ENCODE measurements at places on chromosomes 4 and X.

GRCh38 chrX:72366701-72367454, 61.2 kb upstream of the CITED1 start:
- DNase-seq = no peak

DNA sequence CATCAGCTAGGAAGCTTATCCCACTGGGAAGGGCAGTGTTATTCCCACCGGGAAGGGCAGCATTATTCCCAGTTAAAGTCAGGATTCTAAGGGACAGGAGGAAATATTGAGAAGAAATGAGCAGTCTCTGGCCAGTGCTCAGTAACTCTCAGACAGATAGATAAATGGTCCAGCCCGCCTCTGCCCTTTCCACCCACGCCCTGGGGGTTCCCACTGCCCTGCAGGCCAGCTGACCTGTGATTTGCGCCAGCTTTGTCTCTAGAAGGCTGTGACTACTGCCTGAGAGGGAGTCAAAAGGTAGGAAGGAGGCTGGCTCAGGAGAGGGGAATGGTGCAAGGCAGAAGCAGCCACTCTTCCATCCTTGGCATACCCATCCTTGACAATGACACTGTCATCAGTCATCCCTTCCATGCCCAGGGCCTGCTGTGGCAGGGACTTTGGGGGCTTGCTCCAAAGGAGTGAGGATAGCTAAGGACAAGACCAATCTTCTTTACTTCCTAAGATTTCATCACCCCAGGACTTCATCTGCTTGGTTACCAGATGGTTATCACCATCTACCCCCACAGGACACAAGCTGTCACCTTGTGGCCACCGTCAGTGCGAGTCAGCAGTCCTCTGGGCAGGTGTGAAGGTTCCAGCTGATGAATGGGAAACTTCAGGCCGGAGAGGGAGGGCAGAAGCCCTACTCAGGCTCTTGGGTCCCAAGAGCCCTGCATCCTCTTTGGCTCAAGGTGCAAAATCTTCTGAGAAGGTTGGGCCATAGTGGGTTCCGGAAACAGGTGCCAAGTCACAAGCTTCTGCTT, 49.5 kb downstream of the SEPSECS start:
- DNase-seq = no peak

DNA sequence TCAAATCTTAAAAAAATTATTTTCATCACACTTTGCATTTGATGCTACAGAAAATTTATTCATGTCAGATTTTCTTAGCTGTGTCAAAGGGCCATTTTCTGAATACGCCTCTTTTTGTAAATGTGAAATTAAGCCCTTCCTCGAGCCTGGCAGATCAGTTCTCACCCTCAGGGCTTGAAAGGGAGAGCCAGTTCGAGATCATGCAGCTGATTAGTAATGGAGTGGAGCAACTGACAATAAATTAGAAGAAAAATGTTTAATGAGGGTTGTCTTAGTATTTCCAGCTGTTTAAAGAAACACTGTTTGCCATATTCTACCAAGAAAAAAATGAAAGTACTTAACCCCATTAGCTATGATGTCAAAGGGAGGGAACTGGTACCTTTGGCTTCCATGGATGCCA, 28.7 kb downstream of the CC2D2A start:
- DNase-seq = no peak

DNA sequence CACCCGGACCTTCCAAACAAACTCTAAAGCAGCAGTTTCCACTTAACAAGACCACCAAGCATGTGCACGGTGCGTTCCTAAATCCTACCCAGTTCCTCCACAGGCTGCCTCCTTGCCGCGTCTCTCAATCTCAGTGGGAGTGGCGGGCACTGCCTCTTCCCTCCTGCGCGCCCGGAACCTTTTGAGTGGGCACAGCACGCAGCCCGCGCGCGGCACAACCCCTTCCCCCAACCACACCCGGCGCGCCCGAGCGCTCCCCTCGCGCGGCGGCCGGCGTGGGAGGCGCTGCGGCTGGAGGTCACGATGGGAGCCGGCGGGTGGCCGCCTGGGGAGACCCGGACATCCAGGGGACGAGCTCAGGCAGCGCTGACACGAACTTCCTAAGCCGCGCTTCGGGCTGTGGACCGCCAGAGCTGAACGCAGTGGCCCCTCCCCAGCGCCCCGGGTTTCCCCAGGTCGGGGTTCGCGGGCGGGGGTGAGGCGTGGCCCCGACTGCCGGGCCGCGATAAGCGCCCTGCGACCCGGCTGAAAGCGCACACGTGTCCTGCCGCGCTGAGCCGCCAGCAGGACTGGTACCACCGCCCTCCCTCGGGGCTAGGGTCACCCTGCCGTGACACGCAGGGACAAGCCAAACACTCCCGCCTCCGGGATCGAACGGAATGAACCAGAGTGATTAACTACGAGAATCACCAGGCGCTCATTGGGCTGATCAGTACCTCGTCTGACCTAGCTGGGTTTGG, at the start of gene ABCG2:
ABCG2 (minus strand) TSS at position 151 of the 740 bp plus-strand sequence. CDS start 18,644 bp downstream, outside the sequence.
- peak; percentile 55 for DNase-seq

DNA sequence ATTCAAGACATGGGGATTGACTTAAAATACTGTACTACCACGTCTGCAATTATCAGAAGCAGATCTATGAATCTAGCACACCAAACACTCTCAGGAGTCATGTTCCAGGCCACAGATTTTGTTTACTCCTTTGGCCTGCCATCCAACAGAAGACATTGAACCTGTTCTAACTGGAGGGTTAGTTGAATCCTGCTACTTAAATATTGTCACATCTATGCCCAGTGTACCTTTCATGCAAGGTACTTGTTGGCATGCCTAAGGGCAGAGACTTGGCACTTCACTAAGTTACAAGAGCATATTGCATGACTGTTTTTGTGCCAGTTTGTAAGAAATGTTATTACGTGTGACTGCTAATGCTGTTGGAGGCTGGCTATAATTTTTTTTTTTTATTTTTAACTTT, 126.9 kb upstream of the BCOR start:
- no peak for DNase-seq

GRCh38 chr4:132958457-132959263, 190.4 kb upstream of the PCDH10 start:
- DNase-seq = no peak

DNA sequence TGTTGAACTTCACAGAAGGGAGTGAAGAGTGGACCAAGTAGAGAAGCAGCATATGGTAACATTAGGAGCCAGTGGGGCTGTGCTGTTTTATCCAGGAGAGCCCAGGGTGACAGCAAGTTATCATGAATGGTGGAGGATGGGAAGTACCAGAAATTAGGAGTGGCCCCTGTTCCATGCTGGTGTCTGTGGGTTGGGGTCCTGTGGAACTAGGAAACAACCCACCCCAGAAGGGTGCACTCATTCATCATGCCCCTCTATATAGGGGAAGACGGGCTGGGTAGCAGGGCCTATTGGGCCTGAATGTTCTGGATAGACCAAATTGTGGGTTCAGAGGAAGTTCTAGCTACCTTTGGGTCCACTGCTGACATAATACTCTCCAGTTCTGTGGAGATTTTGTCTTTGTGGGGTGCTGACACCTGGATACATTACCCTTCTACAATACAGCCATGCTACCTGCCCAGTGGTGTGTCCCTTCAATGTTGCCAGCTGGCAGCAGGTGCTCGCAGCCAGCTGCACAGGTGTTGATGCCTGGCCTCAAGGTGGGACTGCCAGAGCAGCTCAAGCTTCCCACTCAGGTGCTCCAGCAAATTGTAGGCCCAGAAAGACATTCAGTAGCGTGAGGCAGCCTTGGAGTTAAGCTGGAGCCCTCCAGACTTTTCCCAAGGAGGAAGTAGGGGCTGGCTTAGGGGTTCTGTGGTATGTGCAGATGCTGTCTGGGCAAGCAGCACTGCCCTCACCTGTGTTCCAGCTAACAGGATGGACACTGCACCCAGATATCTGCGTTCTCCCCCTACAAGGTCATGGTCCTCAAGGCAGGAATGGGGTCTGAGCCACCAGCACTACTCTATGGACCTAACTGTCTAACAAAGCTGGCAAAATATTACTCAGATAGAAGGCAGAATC, 106.5 kb downstream of the NHSL2 start:
- DNase-seq = no peak

DNA sequence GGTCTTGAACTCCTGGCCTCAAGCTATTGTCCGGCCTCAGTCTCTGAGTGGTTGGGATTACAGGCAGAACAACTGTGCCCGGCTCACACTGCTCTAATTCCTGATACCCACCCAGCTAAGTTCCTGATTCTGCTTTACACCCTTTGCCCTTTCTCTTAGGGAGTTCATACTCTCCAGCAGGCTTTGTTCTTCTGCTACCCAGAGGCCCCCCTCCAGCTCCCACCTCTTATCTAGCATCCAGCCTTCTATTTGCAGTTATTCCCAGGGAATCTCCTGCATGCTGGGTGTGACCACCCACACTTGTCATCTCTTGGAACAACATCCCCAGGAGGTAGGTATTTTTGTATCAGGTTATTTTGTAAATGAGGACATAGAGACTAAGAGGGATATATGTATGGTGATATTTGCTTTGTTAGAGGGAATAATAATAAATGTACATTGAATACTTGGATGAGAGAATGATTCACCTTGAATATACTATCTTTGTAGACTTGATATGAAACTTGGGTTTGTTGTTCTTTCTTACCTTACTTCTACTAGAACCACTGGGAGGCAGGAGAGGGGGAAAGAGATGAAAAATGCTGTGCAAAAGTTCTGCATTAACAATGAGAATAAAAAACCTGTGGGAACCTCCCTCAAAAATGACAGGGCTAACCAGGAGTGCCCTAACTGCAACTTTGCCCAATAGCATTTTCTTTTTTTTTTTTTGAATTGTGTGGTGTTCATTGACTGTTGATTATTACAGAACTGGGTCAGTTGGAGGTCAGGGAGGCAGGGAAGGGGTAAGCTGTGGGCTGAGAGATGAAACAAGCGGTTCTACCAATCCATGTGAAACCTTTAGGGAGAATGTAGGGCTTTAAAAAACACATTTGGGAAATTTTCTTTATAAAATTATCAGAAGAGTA, 157.4 kb downstream of the SPRY1 start:
- no peak for DNase-seq

DNA sequence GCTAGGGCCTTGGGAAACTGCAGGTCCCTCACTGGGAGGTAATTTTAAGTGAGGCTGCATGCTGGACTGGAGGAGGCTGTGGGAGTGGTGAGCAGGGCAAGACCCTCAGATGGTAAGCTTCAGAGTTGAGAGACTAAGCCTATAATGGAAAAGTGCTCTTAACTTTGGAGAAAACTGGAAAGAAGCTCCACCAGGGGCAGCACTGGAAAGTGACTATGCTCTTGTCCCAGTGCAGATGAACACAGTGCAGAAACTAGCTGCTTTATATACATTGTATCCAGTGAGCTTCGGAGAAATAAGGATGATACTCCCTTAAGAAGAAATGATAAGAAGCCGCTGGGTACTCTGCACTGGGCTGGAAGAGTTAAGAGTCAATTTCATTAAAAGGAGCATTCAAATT, 3.2 kb upstream of the MAGEB2 start:
- DNase-seq = no peak

DNA sequence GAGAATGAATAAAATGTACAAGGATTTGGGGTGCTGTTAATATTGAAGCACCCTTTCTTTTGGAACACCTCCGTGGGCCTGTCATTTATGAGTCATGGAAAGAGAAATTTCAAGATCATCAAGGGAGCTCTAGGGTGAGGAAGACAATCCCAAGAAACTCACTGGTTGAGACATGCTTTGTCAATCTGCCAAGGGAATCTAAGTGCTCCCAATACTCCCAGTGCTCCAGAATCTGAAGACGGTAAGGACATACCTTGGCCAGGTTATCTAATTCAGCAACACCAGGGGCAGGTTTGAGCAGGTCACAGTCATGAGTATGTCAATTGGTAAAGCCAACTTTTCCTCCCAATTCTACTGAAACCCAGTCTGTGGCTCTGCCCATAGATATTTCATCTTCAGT, 556.4 kb upstream of the CPEB2 start:
- no peak for DNase-seq

- DNase-seq = no peak
These were observed 121.1 kb upstream of the NDST4 start for GRCh38 chr4:115234405-115235093.

DNA sequence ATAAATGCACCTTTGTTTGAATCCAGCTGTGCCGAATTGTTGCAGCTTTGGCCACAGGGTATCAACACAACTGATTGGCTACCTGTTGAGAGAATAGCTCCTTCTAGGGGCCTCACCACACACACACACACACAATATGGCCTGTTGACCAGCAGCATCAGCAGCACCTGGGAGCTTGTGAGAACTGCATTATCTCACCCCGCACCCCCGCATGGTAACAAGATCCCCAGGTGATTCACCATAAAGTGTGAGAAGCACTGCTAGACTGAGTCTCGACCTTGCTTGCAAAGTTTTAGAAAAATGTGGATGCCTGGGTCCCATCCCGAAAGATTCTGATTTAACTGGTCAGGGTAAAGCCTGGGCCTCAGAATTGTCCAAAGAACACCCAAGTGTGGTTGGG, 176.9 kb upstream of the PRPS2 start:
- no peak for DNase-seq

DNA sequence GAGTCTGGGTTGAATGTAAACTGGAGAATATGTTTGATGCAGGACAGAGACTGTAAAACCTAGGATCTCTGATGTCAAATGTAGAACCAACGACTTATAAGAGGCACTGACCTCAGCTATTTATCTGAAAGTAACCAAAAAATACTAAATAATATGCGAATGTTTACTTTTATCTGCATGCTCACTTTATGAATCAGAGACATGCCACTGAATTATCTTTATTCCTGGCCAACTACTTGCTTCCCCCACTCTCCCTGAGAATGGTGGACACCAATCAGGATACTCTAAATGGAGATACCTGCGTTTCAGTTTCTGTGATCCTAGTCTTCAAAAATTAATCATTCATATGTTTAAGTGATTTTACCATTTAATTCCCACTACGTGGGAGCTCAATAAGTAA, 1038.4 kb upstream of the PABPC4L start:
- no peak for DNase-seq

DNA sequence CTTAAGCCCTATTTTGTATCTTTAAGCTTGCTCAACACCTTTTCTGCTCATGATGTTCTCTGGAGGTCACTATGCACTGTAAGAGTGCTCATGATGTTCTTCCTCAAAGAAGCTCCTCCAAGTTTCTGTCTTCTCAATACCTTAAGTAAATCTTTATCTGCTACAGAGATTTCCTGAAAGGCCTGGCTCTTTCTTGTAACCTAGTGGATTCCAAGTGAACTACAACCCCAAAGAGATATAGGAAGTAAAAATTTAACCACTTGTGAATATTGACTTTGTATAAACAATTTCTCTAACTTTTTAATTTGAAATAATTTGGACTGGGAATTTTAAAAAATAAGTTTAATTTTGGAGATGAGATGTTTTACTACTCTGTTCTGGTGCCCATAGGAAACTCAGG, 39.3 kb upstream of the XK start:
- DNase-seq = no peak

GRCh38 chrX:129689796-129690195, 35.0 kb upstream of the APLN start:
- DNase-seq = no peak

DNA sequence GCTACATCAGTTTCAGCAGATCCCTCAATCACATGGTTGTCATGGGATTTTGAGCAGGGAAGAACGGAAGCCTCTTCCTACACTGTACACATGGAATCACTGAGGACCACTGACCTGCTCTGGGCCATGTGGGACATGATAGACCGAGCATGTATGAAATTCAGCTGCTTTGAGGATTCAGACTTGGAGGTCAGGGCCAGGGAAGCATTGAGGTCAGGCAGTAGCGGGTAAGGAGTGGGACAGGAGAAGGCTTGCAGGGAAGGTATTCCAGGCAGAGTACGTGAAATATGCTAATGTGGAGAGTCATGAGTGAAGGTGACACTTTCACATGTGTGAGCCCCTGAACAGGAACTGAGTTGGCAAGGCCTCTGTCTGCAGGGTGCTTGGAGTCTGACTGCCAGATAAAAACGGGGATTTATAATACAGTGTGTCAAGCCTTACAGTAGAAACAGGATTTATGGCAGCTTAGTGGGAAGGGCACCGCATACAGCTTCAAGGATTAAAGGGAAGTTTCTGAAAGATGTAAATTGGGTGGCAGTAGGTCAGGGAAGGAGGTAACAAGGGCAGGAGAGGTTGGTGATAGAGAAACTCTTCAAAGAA, 111.7 kb downstream of the STK32B start:
- DNase-seq = no peak
